ENCODE measurements at places on chromosomes 7 and 10.

- DNase-seq, result no peak
Measured at GRCh38 chr10:77146712-77147336, 490.8 kb downstream of the KCNMA1 start.

GRCh38 chr10:46091080-46091827 is 45.2 kb upstream of the MSMB start:
- DNase-seq, result no peak

DNA sequence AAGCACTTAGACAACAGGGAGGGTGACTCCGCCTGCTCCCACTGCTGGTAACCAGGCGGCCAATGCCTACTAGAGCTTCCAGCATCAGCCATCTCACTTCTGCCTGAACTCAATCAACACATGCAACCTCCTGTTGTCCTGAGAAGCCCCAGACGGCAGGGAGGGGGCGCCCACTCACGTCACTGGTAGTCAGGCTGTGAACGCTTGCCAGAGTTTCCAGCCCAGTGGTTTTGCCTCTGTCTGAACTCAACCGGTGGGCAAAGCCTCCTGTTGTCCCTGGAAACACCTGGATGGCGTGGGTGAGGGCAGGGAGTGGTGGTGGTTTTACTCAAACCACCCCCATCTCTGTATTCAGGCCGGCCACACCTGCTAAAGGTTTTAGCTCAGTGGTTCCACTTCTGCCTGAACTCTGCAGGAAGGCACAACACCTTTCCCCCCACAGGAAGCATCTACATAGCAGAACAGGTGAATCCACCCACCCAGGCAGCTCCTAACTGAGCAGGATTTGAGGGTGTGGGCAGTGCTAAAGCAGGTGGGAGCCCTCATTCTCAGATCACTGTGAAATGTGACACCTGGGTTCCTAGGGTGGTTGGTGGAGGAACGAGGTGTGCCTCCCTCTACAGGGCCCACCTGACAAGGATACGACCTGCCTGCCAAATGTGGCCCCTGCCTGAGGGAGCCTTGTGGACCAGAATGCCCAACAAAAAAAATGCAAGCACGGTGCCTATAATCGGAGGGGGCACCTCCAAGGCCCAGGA is 563.0 kb upstream of the SEMA3D start:
- DNase-seq, result no peak

DNA sequence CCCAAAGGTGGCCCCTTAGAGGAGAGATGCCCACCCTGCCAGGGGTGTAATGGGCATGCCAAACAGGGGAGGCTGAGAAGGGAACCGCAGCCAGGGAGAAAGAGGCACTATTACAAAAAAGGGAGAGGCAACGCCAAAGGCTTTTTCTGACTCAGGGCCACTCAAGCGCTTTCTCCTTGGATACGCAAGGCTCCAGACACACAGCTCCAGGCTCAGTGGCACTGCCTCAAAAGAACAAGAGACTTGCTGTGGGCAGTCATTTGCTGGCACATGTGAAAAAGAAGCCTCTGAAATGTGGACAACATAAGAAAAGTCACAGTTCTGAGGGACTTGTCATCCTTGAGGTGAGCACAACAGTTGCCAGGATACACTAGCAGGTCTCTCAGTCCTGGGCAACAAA is 128.4 kb downstream of the DGKI start:
- DNase-seq, result no peak

- no peak for DNase-seq
Measured at GRCh38 chr7:25982684-25983083, 169.3 kb upstream of the NFE2L3 start.

DNA sequence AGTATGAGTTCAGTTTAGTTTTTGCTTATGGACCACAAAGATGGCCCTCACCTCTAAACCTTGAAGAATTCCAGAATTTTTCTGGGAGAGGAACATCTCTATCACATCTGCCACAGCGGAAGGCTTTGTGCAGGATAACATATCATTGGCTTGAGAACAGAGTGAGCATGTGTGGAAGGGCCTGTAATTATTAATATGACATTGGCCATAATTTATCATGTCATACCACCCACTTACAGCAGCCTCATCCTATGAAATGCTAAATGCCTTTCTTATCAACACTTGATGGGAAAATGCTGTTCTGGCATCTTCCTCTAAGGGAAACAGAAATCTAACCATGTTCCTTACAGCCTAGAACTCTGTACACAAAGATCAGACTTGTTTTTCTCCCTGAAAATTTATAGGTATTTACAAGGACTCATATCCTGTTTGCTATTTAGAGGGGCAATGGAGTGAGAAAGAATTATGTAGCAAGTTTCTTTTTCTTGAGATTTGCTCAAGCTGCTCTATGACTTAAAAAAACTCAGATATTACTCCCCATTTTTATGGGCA is 817.3 kb downstream of the LRMDA start:
- no peak for DNase-seq

DNA sequence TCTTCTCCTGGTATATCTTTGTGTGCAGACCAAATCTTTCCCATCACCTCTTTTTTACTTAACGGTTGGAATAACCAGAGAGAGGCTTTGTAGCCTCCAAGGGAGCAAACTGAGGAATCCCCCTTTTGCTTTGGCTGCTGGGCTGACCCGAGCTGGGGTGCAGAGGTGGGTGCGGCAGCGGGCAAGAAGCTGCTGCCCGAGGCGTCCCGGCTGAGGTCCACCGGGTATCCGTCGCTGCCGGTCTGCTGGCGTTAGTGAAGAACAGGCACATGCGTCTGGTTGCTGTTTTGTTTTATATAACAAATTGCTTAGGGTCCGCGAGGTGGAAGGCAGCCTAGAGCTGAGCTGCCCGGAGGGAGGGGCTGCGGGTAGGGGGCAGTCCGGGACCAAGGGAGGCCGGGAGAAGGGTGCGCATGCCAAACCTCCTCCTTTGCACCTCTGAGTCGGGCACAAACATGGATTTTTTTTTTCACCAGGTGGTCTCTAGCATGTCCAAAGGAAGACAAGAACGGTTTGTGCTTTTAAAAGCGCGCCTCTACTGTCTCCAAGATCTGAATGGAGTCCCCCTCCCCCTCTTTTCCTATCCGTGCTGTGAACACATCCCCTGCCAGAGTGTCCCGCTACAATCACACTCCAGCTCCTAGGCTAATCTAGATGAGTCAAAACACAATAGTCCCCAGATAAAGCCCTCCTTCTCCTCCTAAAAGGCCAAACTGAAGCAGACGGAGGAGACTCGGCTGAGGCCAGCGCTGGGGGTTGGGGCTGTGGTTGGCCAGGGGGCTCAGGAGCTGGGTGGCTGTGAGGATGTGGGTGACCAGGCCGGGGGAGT is 6.8 kb upstream of the GATA3 start:
- no peak for DNase-seq

GRCh38 chr7:23216021-23216420 is 30.6 kb upstream of the GPNMB start:
- DNase-seq, result no peak

DNA sequence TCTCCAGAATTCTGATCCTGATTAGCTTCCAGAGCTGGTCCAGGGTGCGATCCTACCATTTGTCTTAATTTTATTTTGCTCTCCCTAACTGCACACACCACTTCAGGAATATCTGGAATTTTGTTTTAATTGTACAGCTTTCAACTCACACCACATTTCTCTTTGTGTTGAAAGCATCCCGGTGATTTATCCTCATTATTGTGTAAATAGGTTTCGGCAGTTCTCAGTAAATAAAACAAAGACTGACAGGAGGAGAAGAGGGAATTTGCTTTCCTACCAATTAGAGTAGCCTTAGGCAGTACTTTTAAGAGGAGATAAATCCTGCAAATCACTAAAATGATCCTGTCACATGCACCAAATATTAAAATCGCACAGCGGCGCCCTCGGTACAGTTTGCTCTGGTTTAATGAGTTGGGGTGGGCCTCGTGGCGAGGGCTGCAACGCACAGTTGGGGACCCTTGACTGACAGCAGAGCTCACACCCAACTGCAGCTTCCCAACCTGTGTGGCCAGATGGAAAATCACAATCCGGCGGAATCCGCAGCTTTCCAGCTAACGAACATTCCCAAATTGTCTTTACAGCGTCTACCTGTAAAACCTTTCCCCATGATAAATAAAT is 62.6 kb downstream of the EBF3 start:
- DNase-seq, result no peak

- no peak for DNase-seq
Measured at GRCh38 chr10:69858201-69858600, 56.5 kb downstream of the COL13A1 start.

GRCh38 chr7:108824840-108825580 is 255.3 kb downstream of the DNAJB9 start:
- peak; percentile 90 for DNase-seq

GRCh38 chr7:11294965-11295364 is 321.3 kb downstream of the PHF14 start:
- DNase-seq, result no peak

DNA sequence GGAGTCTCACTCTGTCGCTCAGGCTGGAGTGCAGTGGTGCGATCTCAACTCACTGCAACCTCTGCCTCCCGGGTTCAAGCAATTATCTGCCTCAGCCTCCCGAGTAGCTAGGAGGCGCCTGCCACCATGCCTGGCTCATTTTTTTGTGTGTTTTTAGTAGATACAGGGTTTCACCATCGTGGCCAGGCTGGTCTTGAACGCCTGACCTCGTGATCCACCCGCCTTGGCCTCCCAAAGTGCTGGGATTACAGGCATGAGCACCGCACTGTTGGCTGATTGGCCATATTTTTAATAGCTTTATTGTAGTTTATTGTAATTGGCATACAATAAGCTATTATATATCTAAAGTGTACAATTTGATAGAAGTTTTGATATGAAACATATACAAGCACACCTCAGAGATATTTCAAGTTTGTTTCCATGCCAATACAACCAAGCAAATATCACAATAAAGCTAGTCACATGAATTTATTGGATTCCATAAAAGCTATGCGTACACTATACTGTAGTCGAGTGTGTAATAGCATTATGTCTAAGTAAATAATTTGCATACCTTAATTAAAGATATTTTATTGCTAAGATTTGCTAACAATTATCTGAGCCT is 5.6 kb downstream of the PLEKHS1 start:
- no peak for DNase-seq

DNA sequence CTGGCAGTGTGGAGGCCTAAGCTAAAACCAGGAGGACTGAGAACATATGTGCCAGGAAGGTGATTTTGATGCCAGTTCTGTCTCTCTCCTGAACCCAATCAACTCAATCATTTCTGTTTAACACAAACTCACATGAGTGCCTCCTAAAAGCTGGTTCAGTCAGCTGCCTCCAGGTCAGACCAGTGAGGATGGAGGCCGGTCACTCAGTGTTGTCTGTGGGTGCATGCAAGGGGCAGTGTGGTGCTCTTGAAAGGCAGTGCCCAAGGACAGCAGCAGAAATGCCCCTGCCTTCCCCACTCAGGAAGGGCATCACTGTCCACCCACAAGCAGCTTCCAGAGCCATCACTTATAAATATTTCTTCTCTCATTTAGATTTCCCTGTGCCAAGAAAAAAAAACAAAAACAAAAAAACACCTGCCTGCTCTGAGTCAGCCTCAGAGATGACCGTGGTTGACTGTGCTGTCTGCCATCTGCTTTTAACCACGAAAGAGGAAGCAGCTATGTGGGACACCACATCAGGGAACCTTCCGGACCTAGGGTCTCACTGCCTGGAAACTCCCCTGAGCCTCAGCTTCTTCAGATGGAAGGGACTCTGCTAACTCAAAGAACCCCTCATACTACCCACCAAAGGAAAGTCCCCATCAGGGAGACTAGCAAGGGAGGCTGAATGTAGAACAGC is 39.1 kb downstream of the VOPP1 start:
- DNase-seq, result no peak

DNA sequence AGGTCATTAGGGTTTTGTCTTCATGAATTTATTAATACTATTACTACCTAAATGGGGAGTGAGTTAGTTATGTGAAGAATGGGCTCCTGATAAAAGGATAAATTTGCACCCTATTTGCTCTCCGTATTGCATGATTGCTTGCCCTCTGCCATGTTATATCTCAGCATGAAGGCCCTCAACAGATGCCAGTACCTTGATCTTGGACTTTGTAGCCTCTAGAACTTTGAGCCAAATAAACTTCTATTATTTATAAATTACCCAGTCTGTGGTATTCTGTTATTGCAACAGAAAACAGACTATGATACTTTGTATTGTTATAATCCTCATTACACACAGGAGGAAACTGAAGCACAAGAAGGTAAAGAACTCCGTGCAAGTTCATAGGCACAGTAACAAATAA is 150.8 kb downstream of the AGMO start:
- DNase-seq, result no peak

DNA sequence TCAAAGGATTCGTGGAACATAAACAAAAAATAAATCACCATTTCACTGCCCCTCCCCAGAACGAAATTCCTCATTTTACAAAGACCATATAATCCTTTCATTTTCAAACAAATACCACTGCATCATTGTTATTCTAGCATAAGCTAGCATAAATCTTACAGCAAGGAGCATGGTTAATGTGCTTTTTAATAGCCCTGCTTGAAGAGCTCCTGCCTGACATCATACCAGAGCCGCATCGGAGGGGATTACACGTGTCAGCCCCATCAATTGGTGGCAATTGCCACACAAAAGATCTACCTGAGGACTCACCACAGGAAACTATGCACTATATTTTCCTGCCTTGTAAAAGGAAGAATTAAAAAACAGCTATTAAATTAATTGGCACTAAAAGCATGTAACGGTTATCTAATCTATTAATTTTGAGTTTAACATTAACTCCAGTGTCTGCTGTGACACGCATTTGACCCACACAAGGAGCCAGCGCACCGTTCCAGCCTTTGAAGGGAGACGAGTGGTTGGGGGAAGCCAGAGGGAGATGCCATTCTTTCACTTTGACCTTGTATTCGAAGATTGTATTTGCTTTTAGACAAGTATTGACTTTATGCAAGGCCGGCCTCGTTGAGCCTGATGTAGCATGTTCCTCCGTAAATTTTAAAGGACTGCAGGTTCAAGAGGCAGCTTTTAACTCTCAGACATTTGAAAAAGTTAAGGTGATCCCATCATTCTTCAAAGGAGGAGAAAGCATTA is 261.1 kb upstream of the RNF32 start:
- no peak for DNase-seq

- DNase-seq, result no peak
Measured at GRCh38 chr10:123019264-123019663, 10.5 kb downstream of the ACADSB start.

GRCh38 chr10:30811276-30812017 is 181.9 kb upstream of the LYZL2 start:
- DNase-seq, result no peak

DNA sequence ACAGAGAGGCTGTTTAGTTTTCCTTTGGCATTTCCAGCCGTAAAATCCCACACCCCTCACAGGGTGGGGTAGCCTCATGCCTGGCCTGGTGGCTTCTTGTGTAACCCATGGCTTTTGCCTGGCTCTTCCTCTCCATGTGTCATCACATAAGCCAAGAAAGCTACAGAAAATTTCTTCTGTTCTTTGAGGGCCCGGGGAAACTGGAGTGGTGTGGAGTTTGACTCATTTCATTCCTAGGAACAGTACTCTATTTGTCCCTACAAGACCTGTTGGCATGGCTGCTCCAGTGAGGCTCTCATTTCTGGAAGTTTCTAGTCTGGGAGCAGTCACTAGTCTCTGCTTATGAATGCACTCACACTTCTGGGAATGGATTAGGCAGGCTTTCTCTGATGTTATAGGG is 523.9 kb downstream of the SUGCT start:
- peak; percentile 56 for DNase-seq

- no peak for DNase-seq
Measured at GRCh38 chr10:132350946-132351345, 19.0 kb downstream of the LRRC27 start.

GRCh38 chr7:71363223-71363622 is 231.3 kb downstream of the GALNT17 start:
- no peak for DNase-seq

Measured in fibroblast of skin of scalp (primary cell).